ENCODE measurements at places on chromosomes 1 and 21.

DNA sequence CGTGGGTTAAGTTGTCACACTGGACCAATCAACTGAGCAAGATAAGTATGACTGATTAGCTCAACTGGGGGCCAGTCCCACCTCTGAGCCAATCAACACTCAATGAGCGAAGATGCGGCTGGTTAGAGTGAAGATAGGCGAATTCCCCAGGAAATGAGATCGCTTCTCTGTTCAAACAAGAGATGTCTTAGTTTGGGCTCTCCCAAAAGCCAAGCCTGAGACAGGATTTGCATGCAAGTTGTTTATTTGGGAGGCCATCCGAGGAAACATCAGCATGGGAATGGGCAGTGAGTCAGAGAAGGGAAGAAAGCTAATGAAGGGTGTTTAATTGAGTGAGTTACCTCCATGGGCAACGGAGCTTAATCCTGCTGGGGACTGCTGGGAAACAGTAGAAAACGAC lies 4.9 kb upstream of the GJB5 start:
- no peak for DNase-seq

DNA sequence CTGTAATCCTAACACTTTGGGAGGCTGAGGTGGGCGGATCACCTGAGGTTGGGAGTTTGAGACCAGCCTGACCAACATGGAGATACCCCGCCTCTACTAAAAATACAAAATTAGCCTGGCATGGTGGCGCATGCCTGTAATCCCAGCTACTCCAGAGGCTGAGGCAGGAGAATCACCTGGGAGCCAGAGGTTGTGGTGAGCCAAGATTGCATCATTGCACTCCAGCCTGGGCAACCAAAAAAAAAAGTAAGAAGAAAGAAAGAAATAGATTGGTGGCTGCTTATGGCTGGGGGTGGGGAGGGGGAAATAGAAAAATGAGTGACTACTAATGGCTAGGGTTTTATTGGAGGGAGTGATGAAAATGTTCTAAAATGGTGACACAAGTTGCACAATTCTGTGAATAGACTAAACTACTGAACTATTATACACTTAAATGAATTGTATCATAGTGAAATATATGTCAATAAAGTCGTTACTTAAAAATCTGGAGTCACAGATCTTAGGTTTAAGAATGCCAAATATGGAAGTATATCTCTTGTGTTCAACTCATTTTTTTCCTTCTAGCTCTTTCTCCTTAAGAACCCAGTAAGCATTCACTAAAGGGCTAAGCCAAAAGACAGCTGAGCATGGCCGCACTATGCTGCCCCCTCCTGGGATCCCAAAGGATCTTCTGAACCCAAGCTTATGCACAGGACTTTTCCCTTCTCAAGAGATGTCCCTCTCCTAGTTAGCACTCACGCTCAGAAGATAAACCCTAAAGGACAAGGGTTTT lies 3.2 kb upstream of the NPL start:
- DNase-seq, result peak; percentile 83

DNA sequence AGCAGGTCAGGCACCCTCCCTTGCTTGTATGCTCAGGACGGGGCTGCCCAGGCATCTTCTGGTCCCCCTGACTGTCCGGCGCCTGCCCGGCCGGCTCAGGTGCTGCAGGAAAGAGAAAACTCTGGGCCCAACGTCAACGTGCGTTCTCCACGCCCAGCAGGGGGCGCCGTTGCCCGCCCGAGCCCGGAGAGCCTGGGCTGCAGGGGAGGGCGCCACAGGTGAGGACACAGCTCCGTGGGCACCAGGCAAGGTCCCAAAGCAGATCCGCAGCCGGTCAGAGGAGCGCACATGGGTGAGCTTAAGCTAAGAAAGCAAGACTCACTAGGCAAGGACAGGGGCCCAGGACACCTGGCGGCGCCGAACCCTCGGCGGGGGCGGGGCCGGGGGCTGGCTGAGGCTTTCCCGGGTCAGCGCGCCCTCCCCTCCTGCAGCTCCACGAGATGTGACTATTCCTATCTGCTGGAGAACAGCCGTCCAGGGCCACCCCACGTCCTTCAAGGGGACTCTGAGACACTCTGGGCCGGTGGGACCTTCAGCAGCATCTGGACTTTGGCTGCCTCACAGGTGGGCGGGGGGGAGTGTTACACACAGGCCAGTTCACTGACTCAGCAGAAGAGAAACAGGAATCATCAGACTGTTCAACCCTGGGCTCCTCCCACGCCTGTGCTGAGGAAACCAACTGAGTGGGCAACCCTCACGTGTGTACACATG lies 29.3 kb downstream of the KRTAP10-1 start:
- DNase-seq, result peak; percentile 91

DNA sequence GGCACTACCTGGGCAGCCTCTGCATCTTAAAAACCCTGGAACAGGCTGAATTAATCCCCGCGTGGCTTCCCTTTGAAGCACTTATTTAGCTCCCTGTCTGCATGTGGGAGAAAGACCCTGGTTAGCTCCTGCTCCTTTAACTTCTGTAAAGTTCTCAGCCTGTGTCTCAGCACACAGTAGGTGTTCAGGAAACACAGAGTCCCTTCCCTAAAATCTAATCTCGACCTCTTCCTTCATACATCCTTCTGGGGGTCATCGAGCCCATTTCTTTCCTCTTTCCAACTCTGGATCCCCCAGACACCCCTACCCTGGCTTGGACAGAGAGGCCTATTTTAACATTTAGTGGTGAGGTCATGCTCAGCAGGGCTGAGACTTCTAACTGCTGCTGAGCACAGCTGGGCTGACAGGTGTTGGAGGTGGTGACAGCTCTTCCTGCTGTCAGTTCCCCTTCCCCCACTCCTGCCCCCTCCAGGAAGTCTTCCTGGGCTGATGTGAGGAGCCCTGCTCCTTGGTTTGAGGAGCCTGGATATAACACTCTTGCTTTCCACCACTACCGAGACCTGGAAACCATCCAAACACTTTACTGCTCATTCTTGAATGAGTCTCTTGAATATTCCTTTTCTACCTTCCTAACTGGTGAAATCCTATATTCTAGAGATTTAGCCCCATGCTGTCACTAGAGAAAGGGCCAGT lies 5.3 kb downstream of the E2F2 start:
- peak; percentile 88 for DNase-seq

DNA sequence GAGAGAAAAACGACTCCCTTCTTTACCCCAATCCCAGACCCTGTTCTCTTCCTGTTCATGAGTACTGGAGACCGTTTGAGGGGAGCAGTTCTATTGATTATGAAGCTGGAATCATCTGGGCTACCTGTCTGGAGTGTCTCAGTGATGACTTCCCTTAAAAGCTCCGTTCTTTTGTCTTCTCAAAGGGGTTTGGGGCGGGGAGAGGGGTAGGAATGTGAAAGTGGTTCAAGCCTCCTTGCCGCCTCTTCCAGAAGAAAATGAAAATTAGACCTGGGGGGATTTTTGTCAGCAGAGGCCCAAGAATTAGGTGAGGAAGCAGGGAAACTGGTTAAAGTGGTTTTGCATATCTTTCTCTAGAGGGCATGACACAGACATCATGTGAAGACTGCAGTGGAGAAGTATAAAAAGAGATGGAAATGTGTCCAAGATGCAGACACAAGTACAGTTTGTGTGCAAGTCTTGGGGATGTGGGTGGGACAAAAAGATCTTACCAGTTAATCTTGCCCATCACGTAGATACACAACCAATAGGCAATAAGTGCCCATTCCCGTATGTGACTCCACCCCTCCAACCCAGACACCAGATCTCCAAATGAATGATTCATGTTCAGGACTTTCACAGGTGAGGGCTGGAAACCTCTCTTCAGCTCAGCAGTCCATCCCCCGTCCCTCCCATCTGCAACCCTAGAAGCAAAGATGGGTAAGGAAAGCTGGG lies 470 bp upstream of the MTMR11 start:
- peak; percentile 78 for DNase-seq

- peak; percentile 27 for DNase-seq
These were observed 72.2 kb downstream of the GNG12 start for GRCh38 chr1:67761091-67761490.

- no peak for DNase-seq
These were observed 234.4 kb downstream of the LTN1 start for GRCh38 chr21:28758042-28758882.

GRCh38 chr21:14530592-14530991 lies 15.5 kb downstream of the SAMSN1 start:
- DNase-seq, result no peak

- no peak for DNase-seq
These were observed 203.6 kb downstream of the LBR start for GRCh38 chr1:225224287-225224686.

- no peak for DNase-seq
These were observed 25.0 kb upstream of the TMEM39B start for GRCh38 chr1:32047701-32048100.

DNA sequence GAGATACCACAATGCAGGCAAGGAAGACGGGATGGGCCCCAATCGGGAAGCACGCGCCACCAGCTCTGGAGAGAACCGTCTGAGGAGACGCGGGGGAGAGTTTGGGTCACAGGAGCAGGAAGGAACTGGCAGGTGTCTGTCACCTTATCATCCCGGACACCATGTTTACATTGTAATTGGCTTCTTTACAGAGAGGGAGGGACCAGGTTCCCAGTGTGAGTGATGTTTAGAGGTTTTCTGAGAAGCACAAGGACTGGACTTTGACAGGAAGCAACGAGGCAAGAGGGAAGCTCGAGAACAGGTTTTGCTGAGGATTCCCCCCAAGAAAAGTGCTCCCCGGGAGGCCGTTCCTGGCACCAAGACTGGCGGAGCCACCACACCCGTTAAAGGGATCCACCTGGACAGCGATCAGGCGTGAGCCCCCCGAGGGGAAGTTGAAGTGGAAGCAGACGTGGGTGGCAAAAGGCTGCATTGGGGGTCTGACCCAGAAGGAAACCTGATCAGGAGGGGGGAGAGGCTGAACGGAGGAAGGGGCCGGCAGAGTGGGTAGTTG lies 957 bp downstream of the EPS15 start:
- peak; percentile 64 for DNase-seq

DNA sequence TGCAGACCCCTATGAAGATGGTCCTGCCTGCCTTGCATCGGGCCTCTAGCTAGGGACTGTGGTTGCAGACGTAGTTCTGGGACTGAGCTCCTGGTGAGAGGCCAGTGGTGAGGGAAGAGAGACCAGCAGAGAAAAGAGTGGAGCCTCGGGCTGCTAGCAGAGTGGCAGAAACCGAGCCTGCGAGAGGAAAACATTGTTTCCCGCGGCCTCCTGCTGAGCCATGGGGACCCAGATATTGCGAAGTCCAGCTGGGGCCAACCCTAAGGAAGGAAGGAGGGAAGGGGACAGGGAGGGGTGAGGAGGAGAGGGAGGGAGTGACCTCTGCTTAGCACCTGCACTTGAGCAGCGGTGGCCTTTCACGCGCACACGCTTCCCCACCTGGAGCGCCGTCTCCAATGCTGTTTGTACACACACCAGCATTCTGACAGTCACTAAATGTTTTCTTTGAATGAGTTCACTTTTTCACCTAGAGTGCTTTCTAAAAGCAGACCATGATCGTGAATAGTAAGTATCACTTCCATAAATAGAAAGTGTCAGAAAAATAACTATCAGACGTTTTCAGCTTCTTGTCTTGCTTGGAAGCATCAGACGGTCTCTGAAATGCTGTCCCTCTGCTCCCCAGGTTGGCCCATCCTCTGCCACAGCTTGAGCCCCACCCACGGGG lies 2.5 kb upstream of the FNDC10 start:
- DNase-seq, result no peak

GRCh38 chr21:45887788-45888187 lies 93.8 kb upstream of the COL6A1 start:
- peak; percentile 76 for DNase-seq

DNA sequence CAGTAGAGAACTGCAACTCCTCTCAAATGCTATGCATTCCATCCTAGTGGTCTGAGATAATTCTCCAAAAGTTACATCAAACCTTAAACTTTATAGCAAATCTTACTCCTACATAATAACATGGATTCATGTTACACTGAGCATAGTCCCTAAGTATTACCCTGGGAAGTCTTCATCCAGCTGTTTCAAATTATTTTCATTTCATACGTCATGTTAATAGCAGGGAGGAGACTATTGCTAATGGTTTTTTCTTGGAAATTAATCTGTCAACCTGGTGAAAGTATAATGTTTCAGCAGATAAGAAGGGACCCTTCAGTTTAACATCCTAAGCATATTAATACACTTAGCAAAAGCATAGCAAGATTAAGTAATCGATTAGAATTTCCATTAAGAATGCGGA lies 318.1 kb downstream of the USP25 start:
- no peak for DNase-seq

Data from NCI-H69 (cell line).